ENCODE measurements at places on chromosomes 13 and 19.

DNA sequence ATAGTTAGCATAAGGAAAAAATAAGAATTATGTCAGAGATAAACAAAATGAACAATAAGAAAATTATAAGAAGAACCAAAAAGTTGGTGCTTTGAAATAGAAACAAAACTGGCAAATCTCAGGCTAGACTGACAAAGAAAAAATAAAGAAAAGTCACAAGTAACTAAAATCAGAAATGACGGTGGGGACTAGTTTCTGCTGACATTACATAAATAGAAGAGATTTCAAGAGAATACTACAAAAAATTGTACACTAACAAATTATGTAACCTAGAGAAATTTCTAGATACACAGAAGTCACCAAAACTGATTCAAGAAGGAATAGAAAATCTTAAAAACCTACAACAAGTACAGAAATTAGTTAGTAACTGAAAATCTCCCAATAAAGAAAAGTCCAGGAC lies 355.6 kb upstream of the SGCG start:
- no peak for DNase-seq

DNA sequence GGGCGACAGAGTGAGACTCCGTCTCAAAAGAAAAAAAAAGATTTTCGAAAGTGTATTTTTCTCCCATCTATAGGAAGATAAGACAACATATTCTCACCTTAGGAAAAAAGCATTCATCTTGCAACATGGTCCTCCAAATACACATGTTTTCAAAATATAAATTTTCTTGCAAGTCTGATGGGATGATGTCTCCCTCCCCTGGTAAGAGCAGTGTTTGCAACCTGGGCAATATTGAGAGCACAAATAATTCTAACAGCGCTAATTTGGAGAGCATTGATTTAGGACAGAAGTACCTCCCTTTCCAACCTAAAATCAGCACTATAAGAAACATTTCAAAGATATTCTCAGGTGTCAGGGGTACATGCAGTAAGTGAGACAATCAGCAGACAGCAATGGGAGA lies 61.0 kb upstream of the SHISA2 start:
- DNase-seq, result no peak

DNA sequence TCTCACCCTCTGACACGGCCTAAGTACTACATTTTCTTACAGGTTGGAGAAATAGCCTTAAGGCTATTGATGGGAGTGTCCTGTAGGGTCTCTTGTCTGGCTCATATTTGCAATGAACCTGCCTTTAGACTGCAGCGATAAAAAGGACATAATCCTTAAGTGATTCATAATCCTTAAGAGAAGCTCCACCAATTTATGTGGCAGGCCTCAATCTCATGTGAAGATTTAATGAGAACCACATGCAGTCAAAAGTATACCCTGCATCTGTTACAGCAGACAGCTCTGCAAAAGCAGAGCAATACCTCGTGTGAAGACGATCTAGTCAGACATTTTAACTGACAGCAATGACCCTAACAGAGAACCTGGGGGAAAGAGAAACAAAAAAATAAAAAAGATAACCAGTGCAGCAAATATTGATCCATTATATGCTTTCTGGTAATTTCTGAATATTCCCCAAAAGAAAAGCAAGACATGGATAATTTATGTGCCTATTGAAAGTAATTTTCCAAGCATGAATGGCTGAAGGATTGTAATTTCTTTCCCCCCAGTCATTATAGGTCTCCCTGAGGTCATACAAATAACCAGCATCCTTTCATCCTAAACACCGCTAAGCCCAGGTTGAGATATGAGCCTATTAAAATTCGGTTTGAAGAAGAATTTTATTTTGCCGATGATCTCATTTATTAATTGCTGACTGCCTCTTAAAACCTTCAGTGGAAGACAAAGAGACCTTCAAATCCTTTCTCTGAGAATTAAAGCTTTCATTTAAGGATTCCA lies 321.8 kb upstream of the NBEA start:
- no peak for DNase-seq

DNA sequence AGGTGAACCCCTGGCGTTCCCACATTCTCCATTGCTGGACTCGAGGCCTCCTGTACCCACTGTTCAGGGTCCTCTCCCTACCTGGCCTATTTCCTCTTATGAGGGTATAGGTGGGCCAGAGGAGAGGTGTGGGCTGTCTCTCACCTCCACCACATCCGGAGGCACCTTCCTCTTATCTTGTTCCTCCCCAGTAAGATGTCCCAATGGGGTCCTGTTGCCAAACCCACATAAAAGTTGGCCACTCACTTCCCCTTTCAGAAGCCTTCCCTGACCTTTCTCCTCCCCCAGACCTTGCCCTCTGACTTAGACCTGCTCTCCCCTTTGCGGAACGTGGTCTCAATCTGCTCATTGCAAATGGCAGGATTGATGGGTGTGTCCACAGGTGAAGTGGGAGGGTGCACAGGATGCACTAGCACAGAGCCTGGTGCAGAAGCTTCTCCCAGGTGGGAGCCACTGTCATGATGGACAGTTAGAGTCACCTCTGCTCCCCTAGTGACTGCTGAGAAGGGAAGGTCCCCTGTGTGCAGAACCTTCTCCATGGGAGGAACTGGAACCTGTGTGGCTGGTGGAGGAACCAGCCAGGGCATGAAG lies 1.3 kb downstream of the CYP4F3 start:
- DNase-seq, result no peak
